ENCODE measurements at places on chromosomes 6 and 20.
A peak's percentile ranks its signal among the peaks of the same experiment; 100 is the strongest.

DNA sequence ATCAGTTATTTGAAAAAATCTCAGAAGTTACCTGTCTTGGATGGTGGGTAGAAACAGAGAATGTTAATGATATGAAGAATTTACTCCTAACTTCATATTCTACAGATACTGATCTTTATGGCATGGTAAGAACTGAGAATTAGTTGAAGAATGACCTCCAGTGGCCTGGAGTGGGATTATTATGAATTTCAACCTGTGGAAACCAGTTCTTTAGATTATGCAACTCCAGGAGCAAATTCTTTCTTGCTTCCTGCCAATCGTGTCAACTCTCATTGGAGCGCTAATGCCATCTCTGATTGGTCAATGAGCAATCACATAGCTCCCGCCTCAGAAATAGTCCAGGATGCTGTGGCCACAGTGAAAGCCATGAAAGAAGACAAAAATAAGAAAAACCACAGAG is 40.6 kb downstream of the LYRM2 start:
- DNase-seq = peak; percentile 52

DNA sequence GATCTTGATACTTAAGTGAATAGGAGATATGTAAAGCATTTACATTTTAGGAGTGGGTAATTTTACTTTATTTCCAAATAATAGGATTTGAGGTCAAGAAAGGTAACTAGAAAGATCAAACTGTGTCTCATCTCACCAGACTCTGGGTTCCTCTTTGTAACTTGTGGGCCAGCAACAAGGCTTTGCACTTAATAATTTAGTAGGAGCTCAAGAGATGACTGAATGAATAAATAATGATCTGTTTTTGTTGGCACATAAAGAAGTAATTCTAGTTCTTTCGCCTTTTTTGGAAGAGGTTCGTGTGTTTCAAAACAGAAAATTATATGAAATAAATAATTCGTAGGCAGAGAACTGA is 67.4 kb upstream of the FABP7 start:
- no peak for DNase-seq

GRCh38 chr6:154852687-154853086 is 119.5 kb downstream of the SCAF8 start:
- no peak for DNase-seq

GRCh38 chr6:146904596-146904995 is 299.6 kb upstream of the STXBP5 start:
- DNase-seq = no peak

- DNase-seq = peak; percentile 79
These were observed 6.0 kb upstream of the MRAP2 start for GRCh38 chr6:84027340-84028181.

DNA sequence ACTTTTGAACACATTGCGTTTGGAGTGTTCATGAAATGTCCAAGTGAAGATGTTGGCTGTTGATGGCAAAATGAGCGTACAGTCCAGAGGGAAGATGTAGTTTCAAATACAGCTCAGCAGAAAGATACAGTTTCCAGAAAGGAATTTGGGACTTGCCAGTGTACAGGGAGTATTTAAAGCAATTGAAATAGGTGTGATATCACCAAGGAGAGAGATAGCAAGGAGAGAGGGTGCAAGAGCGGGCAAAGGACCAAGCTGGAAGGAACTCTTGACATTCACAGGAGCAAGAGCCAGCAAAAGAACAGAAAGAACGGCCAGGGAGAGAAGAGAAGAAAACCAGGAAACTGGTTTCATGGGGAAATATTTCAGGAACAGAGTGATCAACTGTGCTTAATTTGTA is 47.8 kb downstream of the CARMIL1 start:
- no peak for DNase-seq

- no peak for DNase-seq
These were observed 80.0 kb downstream of the EPB41L2 start for GRCh38 chr6:130982941-130983456.

- no peak for DNase-seq
These were observed 10.4 kb downstream of the SAMD3 start for GRCh38 chr6:130212215-130212874.

DNA sequence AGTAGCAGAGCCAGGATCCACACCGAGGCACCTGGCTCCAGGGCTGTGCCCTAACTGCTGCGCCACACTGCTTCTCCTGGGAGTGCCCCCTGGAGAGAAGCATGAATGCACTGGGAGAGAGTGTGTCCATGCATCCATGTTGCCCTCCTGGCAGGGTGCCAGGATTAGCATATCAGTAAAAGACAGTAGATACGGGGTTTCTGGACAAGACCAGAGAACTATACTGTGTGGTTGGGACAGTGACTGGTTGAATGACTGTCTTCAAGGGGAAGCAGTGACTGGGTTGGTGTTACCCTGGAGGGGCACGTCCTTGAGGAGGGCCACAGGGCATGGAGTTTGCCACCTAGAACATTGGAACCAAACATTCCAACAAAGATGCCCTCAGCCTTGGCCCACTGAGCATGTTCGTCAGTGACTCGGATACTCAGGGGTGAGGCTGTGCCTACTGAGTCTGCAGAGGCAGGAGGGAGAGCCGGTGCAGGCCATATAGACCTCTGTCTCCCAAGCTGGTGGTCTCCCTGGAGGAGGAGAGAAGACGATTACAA is 288.8 kb downstream of the CDC5L start:
- no peak for DNase-seq

GRCh38 chr6:159094444-159095252 is 49.9 kb upstream of the TAGAP start:
- DNase-seq = no peak

DNA sequence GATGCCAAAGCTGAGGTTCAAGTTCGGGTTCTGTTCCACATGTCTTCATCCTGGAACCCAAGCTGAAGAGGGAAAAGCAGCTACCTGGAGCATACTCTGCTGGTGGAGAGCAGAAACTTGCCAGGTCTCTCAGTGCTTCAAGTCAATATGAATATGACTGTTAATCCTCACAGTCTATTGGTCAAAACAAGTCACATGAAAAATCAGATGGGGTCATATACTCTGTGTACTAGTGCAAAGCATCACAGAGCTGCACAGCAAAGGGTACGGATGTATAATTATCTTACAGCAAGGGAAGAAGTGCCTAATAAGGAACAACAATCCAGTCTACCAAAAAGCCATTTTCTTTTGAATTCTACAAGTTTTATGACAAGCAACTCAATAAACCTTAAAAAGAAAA is 11.6 kb downstream of the NCOA7 start:
- no peak for DNase-seq

- DNase-seq = peak; percentile 61
These were observed 176.7 kb downstream of the HACE1 start for GRCh38 chr6:104682722-104683643.

- peak; percentile 36 for DNase-seq
These were observed 639 bp upstream of the RCAN2 start for GRCh38 chr6:46491628-46492547.

DNA sequence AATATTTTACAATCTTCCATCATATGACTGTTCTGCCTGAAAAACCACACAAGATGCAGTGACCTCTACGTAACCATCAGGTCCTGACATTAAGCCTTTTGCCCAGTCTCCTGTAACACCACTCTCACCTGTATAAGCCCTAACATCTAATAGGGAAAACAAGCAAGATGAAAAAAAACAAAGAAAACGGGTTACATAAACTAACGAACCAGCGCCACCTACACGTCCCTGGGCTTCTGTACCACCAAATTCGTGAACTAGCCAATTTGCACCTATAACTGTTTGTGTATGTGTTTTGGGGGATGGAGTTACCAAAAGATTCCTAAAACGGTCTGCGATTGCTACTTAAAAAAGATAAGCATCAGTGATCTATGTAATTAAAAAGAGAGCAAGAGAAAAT is 70.2 kb downstream of the BLOC1S5 start:
- no peak for DNase-seq

GRCh38 chr20:3313683-3314065 is 74.7 kb upstream of the SLC4A11 start:
- DNase-seq = no peak

GRCh38 chr6:9583753-9584352 is 831.0 kb downstream of the TFAP2A start:
- no peak for DNase-seq

DNA sequence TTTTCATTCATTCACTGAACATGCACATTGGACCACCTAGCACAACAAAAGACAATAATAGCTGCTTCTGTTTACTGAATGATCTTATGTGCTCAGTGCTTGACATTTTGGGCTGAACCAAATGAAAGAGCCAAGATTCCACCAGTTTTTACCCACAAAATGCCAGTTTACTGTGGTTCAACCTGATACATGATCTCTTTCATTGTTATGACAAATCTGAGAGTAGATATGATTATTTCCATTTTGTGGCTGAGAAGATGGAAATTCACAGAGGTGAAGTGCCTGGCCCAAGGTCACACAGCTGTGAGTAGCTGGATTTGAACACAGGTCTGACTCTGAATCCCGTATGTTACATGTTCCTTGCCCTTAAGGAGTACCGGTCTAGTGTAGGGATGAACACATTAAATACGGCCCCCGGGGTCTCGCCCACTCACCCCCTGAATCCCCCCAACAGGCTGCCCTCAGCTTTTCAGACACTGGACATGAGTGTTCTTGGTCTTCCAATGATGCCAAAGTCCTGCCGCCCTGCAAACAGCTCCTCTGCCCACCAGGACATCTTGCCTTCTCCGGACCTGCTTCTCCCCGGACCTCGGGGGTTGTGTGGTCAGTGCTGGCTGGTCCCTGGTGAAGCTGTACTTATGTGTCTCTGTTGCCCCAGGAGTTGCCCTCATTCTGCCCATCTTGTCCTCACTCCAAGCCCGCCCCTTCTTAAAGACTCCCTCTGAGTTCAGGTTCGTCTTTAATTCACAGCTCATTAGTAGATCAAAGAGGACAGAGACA is 58.6 kb upstream of the SLC32A1 start:
- DNase-seq = no peak

GRCh38 chr20:23282111-23282510 is 68.5 kb upstream of the NXT1 start:
- no peak for DNase-seq

GRCh38 chr6:42029881-42030280 is 20.4 kb upstream of the TAF8 start:
- no peak for DNase-seq

DNA sequence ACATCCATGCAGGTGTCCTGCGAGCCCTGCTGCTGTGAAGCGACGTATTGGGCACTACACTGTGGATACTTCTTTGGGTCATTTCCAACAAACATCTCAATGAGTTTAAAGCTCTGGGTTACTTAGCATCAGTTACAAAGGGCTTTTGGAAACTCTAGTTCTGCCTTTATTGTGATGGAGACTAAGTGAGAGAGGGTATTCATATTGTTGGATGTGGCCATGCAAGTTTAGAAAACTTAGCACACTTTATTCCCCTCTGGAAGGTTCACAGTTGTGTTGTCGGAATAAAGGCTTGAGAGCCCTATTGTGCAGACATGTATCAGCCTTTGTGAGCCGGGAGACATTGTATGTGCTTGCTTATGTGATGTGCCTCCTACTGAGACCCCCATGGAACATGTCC is 22.1 kb downstream of the DUSP22 start:
- DNase-seq = no peak

DNA sequence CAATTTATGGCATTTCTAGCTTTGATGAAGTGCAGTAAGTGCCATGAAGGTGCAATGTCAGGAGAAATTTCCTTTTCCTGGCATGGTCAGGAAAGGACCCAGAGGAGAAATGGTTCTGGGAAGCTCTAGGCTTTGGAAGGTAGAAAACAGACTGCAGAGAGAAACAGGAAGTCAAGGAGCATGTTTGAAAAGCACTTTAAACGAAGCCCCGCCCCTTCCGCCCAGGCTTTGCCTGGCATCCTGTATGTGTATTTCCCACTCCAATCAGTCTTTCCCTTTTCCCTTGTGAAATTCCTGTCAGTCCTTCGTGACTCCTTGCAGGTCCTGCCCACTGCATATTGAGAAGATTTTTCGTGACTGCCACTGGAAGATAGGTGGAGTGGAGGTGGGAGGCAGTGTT is 320.9 kb upstream of the SASH1 start:
- DNase-seq = no peak

- no peak for DNase-seq
These were observed 131.3 kb upstream of the EDN1 start for GRCh38 chr6:12158686-12159415.

- peak; percentile 88 for DNase-seq
These were observed 11.0 kb downstream of the UQCC2 start for GRCh38 chr6:33700391-33701050.

GRCh38 chr6:118710616-118711015 is 59.2 kb upstream of the CEP85L start:
- no peak for DNase-seq

DNA sequence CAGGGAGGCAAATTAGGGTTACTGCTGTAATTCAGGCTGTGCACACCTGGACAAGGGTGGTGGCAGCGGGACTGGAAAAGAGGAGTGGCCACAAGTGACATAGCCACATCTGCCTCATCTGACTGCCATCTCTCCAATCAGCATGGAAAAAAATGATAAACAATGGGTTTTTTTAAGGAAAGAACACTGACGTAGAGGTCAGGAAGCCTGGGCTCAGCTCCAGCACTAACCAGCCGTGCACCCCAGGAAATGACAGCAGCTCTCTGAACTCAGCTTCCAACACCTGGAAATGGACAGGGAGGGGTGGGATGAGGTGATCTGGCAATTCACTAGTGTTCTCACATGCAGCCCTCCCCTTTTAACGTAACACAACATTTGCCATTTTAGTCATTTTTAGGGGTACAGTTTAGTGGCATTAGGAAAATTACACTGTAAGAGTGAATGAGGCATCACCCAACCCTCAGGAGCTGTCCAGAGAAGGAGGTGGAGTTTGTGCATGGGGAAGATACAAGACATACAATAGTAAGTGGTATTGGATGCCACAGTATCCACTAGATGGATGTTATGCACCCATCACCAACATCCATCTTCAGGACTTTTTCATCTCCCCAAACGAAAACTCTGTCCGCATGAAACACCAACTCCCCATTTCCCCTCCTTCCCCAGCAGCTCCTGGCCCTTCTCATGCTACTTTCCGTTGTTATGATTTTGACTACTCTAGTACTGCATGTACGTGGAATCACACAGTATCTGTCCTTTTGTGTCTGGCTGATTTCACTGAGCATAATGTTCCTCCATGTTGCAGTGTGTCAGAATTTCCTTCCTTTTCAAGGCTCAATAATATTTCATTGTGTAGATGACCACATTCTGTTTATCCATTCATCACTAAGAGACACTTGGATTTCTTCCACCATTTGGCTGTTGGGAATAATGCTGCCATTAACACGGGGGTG is 215.5 kb upstream of the ECI2 start:
- no peak for DNase-seq

DNA sequence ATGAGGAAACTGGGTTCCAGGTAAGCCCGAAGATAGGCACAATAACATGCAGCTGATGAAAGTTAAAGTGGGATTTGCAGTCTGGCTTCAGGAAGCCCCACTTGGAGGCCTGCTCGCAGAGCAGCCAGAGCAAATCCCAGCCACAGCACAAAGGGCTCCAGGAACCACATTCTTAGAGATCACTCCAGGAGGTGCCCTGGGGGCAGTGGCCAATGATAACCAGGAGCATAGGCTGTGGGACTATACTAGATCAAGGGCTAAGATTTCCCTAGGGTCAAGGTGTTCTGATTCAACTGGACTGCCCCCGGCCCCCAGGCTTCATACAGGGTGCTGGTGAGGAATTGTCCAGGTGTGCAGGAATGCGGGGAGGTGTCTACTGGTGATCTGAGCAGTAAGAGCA is 133.9 kb upstream of the PTPRT start:
- no peak for DNase-seq

- no peak for DNase-seq
These were observed 1.7 kb downstream of the NR2E1 start for GRCh38 chr6:108167449-108168089.

- DNase-seq = no peak
These were observed 34.1 kb upstream of the TBC1D7 start for GRCh38 chr6:13362412-13362811.
